Cortex of kidney (tissue), 1 donor: ENCODE measurements at places on chromosomes 7 and 10.

DNA sequence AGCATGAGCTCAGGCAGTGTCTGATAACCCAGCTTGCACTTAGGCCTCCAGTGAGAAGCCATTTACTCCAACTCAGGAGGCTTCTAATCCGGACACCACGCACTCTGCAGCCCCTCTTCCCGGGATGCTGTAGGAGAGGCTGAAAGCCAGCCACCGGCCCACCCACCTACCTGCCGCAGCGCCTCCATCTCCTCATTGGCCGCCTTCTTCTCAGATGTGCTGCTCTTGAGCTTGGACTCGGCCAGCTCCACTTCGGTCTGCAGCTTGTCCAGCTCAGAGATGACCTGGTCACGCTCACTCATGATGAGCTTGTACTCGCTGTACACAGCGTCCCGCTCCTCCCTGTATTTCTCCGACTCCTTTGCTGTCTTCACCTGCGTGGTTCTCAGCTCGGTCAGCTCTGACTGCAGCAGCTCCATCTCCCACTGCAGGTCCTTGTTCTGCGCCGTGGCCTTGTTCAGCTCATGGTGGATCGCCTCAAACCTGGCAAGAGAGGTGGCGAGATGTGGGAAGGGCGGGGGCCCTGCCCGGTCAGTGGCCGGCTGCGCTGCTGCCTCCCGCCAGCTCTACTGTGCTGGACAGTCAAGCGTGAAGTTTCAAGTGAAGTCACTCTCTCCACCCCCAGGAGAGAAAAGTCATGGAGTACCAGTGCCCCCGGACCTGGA, 84.7 kb downstream of the DLG5 start:
- DNase-seq, result no peak

DNA sequence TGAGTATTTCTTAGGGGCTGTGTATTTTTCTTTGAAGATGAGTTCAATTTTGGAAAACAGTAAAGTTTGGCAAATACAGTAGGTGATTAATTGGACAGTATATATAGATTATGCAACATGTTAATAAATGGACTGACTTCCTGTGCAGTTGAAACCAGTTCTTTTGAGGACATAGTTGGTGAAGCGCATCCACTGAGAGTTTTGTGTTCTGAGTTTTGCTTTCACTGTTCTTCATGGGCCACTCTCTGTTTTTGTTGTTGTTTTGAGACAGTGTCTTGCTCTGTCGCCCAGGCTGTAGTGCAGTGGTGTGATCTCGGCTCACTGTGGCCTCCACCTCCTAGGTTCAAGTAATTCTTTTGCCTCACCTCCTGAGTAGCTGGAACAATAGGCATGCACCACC, 109.0 kb downstream of the SDHAF3 start:
- DNase-seq, result no peak

- no peak for DNase-seq
These were observed 139.1 kb upstream of the PFKP start for GRCh38 chr10:2927958-2928840.

- DNase-seq, result no peak
These were observed 620 bp downstream of the ZRANB1 start for GRCh38 chr10:124942317-124943169.

DNA sequence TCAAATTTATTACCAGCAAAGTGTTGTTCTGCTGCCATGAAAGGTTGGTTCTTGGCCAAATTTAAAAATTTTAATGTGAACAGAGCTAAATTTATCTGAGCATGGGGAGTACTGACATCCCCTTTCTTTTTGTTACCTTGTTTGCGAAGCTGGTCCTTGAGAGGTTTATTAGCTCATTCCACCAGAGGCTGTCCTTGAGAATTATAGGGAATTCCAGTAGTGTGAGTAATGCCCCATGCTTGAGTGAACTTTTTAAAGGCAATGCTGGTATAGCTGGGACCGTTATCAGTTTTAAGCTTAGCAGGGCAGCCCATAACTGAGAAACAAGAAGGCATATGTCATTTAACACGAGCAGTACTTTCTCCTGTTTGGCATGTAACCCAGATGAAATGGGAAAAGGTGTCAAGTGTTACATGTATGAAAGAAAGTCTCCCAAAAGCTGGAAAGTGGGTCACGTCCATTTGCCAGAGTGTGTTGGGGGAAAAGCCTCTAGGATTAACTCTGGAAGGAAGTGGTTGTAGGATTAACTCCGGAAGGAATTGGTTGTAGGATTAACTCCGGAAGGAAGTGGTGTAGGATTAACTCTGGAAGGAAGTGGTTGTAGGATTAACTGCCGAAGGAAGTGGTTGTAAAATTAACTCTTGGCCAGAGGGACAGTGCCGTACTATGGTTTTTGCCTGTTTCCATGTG, 37.3 kb upstream of the AKR1C2 start:
- DNase-seq, result no peak

DNA sequence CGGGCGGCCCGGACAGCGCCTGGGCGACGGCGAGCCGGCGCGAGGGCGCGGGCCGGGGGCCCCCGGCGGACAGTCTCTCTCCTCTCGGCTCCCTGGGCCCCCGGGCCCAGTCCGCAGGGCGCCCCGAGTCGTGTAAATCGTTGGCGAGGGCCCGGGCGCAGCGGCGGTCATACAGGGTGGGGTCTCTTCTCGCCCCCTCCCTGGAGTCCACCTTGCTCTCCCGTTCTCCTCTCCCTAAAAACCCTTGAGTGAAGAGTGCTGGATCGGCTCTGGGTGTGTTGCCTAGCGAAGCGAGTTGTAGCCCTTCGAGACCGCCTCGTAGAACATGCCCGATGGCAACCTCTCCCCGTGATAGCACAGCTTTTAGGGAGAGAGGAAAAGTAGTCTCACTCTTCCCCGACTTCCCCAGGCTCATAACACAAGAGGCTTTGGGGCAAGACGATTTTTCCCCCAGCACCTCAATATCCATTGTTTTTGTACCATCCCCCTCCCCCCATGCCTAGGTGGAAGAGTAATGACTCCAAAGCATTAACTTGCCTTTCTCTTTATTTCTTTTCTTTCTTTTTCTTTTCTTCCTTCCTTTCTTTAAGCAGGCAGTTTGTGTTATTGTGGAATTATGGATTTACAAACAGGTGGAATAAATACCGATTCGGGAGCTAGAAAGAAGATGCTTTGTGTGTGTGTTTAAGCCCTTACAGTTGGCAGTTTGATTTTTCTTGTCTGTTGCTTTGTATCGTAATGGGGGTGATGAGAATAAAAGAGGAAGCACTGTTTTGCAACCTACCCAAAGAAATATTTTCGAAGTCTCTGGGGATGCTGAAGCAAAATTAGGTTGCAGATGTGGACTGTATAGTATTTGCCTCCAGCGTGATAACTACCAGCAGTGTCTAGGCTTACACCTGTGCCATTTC, 822 bp downstream of the SHOC2 start:
- no peak for DNase-seq

GRCh38 chr7:120441850-120442249, 168.9 kb downstream of the KCND2 start:
- DNase-seq, result no peak

DNA sequence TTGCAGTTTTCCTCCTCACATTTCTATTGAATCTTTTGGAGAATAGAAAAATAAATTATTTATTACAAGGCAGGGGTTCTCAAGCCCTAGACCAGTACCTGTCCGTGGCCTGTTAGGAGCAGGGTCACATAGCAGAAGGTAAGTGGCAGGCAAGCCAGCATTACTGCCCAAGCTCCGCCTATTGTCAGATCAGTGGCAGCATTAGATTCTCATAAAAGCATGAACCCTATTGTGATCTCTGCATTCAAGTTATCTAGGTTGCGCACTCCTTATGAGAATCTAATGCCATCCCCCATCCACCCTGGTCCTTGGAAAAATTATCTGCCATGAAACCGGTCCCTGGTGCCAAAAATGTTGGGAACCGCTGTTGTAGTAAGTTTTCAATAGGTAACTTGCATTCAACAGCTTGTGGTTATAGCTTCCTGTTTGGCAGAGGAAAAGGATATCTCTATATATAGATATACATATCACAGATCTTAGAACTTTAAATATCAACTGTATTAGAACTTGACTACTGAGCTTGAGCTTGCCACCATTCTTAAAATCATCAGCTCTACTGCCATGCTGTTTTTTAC, 165.1 kb downstream of the AHR start:
- DNase-seq, result no peak

DNA sequence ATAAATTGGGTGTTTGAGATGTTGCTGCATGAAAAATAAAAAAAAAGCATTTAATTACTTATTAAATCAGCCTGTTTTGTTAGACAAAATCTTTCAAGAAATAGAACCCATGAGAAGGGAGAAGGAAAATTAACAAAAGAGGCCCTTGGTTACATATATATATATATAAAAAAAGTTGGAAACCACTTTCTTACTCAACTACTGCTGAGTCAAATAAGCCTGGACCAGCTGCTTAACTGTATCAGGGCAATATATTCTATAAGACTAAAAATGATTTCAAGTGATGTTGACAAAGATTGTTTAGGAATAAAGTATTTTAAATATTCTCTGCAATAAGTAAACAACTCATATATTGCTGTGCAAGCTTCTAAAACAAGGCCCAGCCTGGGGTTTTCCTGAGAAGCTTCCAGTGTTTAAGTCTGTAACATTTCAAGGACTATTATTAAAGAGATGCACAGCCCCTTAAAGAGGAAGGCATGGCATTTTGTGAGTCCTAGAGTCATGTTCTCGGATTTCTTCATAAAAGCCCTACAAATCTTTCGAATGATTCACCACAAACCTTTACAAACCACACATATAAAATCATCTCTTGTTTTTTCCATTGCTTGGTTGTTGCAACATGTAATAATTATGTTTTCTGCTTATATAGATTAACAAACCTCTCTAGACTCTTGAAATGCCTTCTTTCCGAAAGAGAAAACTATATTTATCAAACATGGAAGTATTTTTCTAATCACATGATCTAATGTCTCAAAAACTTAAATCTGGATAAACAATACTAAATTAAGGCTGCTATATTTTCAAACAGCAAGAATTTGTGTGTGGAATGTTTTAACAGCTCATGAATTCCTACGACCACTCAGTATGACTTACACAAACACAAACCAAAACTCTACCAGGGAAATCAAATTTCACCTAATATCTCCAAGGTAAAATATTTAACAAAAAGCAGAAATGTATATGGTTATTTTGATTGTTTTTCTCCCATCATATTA, 14.3 kb downstream of the JAZF1 start:
- no peak for DNase-seq

- no peak for DNase-seq
These were observed 256.0 kb downstream of the AHR start for GRCh38 chr7:17554341-17555015.

- DNase-seq, result no peak
These were observed 4.0 kb downstream of the NUDT5 start for GRCh38 chr10:12191715-12192114.

DNA sequence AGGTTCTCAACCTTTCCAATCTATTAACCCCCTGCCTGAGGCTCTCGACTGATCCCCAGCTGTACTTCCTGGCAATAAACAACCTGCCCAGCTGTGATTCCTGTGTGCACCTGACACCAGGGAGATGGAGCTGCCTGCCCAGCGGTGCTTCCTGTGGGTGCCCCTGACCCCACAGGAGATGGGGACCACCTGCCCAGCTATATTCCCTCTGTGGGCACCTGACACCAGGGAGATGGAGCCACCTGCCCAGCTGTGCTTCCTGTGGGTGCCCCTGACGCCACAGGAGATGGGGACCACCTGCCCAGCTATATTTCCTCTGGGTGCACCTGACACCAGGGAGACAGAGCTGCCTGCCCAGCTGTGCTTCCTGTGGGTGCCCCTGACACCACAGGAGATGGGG, 184.0 kb downstream of the DIP2C start:
- DNase-seq, result no peak

- DNase-seq, result no peak
These were observed 255.3 kb downstream of the PTEN start for GRCh38 chr10:88118729-88119128.

- DNase-seq, result no peak
These were observed 364.6 kb downstream of the PAXIP1 start for GRCh38 chr7:154638286-154638685.

DNA sequence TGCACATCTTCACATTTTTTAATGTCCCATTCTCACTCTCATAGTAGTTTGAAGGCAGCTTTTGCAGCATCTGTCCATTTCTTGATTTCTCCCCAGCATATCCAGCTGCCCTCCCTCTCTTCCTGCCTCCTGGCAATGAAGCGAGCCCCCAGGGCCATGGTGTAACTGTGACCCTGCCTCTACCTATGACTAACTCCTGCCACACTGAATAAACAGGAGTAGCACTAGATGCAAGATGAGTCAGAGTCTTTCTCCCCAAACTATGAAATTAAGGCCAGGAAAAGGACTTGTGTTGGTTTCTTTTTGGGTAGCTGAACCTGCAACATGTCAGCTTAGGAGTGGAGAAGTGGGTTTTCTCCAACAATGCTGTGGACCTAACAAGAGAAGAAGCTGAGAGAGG, 329.0 kb downstream of the RNLS start:
- no peak for DNase-seq

- no peak for DNase-seq
These were observed 29.0 kb downstream of the DENND2A start for GRCh38 chr7:140611641-140612040.

- DNase-seq, result no peak
These were observed 30.9 kb downstream of the ANKRD16 start for GRCh38 chr10:5858811-5859210.

GRCh38 chr7:7772397-7772821, 54.0 kb upstream of the RPA3 start:
- DNase-seq, result no peak

- DNase-seq, result no peak
These were observed 9.1 kb downstream of the PRKG1 start for GRCh38 chr10:51083356-51083853.

- DNase-seq, result no peak
These were observed 29.7 kb downstream of the KLRG2 start for GRCh38 chr7:139453673-139454321.

DNA sequence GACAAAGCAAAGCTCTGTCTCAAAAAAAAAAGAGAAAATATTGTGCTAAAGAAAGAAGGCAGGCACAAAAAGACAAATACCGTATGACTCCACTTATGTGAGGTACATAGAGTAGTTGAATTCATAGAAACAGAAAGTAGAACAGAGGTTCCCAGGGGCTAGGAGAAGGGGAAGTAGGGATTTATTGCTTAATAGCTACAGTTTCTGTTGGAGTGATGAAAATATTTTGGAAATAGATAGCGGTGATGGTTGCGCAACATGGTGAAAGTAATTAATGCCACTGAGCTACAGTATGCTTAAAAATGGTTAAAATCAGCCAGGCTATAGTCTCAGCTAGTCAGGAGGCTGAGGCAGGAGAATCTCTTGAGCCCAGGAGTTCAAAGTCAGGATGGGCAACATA, 18.5 kb upstream of the NPFFR1 start:
- DNase-seq, result no peak
